Stimulated activated CD8-positive, alpha-beta memory T cell treated with anti-CD3 and anti-CD28 coated beads, Interleukin-2, amount 100 ng/mL, for 48 hours (primary cell): ENCODE measurements at places on chromosomes 3 and 15.

DNA sequence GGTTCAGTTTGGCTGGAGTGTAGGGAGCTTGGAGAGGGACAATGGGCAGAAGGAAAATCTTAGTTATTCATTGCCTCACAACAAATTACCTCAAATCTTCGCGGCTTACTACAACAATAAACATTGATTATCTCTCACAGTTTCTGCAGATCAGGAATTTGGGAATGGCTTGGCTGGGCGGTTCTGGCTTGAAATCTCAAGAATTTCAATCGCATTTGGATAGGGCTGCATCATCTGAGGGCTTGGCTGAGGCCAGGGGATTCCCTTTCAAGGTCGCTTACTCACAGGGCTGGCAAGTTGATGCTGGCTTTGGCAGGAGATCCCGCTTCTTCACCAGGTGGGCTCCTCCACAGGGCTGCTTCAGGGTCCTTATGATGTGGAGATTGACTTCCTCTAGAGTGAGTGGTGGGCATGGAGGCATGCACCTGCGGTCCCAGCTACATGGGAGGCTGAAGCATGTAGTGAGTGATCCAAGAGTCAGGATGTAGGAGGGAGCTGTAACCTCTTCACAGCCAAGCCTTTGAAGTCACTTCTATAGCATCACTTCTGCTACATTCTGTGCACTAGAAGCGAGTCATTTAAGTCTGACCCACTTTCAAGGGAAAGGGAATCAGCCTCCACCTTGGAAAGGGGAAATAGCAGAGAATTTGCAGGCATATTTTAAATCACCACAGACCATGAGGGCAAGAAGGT is 63.1 kb downstream of the CDC25A start:
- DNase-seq: no peak

GRCh38 chr15:41501191-41501917 is 7.7 kb downstream of the ITPKA start:
- DNase-seq: no peak

GRCh38 chr3:45341876-45342275 is 46.5 kb upstream of the LARS2 start:
- DNase-seq: no peak

DNA sequence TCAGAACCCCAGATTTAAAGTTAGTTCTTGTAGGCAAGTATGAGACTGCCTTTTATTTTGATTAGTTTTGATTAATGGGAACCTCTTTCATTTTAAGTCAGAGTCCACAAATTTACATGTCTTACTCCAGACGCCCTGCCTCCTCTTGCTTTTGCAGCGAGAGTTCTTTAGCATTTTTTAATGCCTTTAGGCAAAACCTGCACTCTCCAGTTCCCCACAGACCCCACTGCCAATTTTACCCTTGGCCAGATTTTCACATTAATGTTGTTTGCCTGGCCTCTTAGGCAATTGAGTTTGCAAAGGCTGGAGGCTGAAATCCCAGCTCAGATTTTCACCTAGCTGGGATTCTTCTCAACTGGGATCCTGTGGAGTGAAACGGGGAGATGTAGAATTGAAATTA is 85.8 kb downstream of the GAP43 start:
- no peak for DNase-seq

- DNase-seq: no peak
Measured at GRCh38 chr3:107133891-107134290, 243.3 kb upstream of the CCDC54 start.

DNA sequence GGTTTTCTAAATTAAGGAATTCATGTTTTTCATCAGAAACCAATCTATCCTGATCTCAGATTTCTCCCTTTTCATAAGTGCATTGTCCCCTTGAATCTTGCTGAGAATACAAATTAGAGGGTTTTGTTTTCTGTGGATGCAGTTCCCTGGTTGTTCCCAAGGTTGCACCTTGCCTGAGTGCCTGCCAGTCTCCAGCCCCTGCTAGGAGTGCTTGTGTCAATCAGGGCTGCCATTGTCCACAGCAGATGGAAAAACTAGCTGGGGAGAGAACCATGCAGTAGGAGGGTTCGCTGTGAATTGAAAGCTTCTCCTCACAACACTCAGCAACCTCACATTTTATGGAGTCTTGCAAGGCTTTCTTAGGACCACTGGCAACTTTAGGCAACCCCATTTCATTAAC is 210.8 kb upstream of the CTNNB1 start:
- no peak for DNase-seq

DNA sequence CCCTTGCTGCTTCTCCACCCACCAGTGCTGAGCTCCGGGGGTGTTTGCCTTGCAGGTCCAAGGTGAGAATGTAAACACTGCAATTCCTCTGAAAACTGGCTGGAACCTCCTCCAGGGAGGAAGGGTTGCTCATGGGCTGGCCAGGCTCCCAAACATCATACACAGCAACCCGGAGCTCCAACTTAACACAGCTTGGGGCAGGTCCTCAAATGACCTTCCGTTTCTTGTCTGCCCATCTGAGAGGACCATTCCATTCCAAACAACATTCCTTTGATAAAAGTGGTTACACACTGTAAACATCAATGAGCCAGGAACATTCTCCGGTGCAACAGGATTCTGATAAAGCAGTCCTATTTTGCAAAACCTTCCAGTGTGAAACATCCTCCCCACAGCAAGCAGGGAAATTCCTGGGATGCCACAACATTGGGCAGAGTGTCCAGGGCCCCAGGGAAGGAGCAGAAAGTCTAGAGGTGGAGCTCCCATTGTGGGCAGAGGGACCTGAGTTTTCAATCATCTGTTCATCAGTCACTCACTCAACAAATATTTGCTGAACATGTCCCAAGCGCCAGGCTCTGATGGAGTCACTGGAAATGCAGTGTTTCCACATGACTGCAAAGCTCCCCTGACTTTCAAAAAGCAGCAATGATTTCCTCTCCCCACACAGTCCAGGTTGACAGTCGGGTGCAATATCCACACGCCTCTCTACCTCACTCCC is 7.3 kb upstream of the HEG1 start:
- DNase-seq: no peak

DNA sequence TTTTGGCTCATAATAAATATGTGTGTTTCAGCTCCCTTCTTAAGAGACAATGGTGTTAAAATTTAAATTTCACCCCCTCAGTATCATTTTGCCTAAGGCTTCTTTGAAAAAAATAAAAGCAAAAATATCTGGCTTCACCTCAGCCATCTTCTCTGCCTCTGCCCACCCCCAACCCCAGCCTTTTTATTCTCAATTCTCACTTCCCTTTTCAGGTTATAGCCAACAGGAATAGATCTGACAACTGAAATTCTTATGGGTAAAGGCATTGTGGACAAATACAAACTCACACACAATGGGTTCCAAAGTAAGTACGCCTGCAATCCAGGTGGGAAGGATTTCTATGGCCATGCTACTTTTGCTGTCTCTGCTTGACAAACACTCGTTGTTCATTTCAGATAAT is 399.0 kb upstream of the ARRDC4 start:
- DNase-seq: no peak

GRCh38 chr3:56075089-56075488 is 393.2 kb downstream of the ERC2 start:
- DNase-seq: no peak

DNA sequence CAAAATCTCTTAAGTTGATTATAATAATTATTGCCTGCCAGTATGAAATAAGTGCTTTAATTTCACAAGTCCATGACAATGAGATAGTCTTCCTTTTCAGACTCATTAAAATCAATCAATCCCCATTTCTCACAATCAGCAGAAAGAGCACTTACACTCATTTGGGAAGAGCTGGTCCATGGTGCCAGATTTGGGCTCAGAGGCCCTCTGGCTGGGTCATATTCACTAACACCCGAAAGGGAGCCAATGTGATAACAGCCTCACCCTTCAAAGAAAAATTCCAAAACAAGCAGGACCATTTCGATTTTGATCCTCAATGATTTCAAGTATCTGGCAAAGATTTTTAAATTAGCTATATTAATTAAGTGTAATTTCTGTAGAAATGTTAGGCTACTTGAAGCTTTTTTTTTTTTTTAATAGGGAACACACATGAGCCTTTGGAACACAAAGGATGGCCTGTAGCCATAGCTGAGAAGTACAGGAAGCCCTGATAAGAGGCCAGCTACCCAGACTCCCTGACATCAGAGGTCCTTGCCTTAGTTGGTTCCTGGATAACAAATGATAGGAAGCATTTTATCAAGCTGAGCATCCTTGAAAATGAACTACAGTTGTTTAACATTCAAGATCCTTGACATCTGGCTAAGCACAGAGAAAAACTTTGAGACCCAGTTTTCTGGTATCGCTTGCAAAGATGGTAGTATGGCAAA is 17.1 kb downstream of the MCF2L2 start:
- no peak for DNase-seq

DNA sequence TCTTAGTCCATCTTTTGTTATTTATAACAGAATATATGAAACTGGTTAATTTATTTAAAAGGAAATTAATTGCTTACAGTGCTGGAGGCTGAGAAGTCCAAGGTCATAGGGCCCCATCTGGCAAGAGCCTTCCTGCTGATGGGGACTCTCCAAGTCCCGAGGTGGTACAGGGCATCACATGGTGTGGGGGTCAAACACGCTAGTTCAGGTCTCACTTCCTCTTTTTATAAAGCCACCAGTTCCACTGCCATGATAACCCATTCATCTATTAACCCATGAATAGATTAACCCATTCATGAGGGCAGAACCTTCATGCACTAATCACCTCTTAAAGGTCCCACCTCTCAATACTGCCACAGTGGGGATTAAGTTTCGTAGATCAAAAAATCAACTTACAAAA is 659.3 kb downstream of the NAALADL2 start:
- DNase-seq: no peak

- no peak for DNase-seq
Measured at GRCh38 chr15:63040509-63040908, 2.0 kb upstream of the TPM1 start.

DNA sequence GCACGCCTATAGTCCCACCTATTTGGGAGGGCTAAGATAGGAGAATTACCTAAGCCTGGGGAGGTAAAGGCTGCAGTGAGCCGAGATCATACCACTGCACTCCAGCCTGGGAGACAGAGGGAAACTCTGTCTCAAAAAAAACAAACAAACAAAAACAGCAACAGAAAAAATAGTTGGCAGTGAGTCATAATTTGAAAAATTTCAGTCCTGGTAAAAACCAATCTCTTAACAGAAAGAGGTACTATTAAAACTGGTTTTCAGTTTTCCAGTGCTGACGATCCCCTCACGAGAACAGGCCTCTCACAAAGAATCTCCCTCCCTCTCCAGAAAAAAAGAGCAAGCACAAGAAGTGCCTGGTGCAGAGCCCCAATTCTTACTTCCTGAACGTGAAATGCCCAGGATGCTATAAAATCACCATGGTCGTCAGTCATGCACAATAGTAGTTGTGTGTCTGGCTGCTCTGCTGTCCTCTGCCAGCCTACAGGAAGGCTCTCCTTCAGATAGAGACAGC is 22.8 kb upstream of the MAP4 start:
- no peak for DNase-seq

- DNase-seq: no peak
Measured at GRCh38 chr3:71451060-71451459, 132.5 kb downstream of the FOXP1 start.

- DNase-seq: no peak
Measured at GRCh38 chr3:149949181-149949580, 21.5 kb downstream of the PFN2 start.

- DNase-seq: no peak
Measured at GRCh38 chr15:74130849-74131627, 652 bp downstream of the ISLR2 start.

GRCh38 chr3:37537914-37538691 is 323.6 kb upstream of the CTDSPL start:
- DNase-seq: no peak

- no peak for DNase-seq
Measured at GRCh38 chr15:81337713-81338157, 13.8 kb upstream of the STARD5 start.

- DNase-seq: no peak
Measured at GRCh38 chr3:150454085-150454484, 46.0 kb downstream of the TSC22D2 start.

DNA sequence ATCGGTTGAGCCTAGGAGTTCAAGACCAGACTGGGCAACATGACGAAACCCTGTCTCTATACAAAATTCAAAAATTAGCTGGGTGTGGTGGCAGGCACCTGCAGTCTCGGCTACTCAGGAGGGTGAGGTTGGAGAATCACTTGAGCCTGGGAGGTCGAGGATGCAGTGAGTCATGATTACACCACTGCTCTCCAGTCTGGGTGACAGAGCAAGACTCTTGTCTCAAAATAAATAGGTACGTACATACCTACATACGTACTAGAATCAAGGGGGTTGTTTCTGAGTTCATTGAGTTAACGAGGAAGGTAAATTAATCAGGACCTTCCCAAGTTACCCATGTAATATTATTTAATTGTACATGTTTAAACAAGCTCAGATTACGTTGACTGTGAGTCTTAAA is 97.5 kb downstream of the CHL1 start:
- no peak for DNase-seq

DNA sequence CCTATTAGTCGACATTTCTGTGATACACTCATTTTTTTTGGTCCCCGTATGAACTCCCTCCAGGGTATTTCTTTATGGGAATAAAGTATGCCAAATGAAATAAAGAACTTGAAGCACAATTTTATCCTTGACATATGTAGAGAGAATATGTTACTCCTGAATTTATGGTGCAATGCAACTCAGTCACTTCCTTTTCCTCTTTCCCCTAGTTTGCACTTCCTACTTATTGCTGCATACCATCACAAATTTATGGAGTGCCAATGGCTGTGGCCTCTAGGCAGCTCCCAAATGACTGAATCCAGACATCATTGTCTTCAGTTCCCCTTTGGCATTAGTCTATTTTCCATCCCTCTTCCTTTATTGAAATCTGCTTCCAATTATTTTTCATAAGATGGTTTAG is 403.5 kb downstream of the FHIT start:
- no peak for DNase-seq

DNA sequence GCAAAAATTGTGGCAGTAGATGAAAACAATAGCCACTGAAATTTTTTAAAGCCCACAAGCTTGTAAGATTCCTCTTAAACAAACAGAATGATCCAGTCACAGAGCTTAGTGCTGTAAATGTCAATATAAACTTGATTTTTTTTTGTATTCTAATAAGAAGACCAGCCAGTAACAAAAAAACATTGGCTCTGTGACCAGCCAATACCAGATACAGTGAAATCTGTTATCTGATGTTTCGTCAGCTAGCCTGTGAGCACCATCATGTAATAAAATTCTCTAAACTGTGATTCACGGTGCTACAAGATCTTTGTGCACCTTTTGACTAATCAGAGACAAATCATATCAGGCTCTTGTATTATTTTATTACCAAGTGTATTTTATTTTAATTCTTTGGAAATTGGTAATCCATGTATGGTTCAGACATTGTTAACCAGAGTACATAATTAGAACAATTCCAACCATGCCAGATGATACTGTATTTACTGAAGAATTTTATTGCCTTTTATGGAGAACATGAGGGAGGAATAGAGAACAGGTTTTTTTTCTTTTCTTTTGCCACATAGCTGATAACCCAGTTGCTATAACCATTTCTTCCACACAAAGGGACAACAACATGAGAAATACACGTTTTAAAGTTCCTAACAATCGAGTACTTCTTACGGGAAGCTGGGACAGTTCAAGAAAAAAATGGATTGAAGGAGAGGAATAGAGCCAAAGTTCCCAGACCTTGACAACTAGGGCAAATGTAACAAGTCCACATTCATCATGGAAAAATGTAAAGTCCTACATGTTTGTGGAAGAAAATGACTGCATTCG is 71.9 kb downstream of the FILIP1L start:
- no peak for DNase-seq
